ENCODE measurements at places on chromosomes 3 and 15.

DNA sequence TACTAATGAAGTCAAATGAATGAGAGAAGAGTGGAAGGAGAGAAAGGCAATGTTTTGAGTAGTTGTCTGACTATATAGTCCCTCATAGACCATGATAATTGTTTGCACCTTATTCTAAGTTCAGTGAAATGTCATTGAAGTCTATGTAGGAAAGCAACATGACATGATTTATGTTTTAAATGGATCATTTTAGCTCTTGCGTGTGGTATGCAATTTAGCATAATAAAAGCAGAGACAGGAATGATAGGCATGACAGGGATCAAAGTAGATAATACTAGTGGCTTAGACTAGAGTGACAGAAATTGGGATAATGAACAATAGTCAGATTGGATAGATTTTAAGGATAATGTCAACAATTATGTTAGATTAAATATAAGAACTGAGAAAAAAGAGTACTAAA, 132.5 kb downstream of the PYDC2 start:
- DNase-seq: no peak

DNA sequence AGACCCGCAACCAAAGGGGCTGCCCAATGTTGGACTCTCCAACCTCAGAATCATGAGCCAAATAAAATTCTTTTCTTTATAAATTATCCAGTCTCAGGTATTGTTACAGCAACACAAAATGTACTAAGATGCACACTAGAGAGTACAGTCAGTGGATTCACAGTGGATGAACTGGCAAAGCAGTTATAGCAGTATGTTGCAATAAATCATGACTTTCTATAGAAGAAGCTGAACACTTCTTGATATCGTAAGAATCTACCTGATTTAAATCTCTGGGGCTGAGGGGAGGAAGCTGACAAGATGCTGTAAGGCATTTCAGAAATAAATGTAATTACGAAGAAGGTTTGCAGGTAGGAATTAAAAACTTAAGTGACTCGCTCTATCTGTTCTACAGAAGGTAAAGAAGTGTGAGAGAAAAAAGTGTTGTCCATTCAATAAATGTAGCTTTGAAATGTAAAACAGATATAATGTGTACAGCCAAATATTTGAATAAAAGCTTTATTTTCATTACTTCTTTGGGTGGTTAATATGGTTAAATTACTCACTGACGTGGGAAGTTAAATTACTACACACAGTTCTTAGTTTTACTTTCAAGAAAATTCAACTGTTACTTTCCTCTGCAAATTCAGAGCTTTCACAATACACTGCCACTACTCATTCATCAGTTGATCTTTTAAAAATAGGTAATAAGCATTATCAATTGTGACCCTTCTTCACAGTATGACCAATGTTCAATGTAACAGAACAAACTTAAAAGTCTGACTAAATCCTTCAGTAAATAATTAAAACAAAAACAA, 439.1 kb downstream of the SHQ1 start:
- no peak for DNase-seq

DNA sequence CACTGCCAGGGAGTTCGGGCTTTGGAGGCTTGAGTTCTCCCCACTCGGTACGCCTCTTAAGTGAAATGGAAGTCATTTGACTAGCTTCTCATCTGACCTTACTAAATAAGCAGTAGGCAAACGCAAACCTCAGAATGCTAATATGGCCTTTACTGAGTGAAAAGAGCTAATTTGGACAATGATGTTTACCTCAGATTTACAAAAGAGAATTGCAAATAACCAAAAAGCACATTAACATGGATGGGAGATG, 1.6 kb upstream of the RNU6-1 start:
- no peak for DNase-seq

GRCh38 chr15:60353245-60353920, 44.4 kb downstream of the ANXA2 start:
- no peak for DNase-seq

DNA sequence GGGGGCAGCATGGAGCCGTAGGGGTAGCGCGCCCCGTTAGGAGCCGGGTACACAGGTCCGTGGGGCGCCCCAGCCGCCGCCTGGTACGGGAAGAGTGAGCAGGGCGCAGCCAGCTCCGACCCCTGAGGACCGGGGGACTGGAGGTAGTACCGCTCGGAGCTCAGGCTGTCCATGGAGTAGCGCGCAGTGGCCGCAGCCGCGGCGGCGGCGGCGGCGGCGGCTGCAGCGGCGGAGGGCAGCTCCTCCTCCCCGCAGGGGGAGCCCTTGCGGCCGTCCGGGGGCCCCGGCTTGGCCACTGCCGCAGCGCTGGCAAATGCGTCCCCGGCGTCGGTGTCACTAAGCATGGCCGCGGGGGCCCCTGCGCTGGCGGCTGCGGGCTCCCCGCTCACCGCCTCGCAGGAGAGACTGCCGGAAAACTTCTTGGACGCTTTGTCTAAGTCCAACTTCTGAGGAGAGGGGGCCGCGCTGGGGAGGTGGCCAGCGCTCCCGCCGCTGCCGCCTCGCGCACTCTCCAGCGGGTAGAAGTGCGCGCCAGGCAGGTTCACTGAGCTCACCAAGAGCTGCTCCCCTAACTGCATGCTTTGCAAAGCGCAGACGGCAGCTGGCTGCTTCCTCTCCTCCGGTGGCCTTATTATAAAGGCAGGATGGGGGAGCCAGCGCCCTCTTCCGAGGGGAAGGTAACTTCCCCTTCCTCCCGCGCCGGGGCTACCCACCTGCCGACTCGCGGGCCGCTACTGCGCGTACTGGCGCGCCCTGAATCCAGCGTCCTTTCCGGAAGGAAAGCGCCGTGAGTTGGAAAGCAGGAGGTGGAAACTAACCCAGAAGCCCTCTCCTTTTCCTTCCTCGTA, at the start of gene EOMES:
TSS of gene EOMES (minus strand) at position 607 of the 848 bp plus-strand sequence. CDS start at position 578, 29 bp downstream.
- DNase-seq: no peak

DNA sequence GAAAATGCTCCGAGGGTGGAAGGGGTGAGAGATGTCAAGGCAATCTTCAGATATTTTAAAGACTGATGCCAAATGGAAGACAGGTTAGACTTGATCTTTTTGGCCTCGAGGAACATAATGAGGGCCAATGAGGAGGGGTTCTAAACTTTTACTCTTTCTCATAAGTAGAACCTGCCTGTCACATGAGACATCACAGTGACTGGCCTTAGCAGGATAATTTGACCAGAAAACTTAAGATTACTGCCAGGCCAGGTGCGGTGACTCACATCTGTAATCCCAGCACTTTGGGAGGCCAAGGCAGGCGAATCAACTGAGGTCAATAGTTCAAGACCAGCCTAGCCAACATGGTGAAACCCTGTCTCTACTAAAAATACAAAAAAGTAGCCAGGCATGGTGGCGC, 12.2 kb downstream of the TM4SF4 start:
- no peak for DNase-seq

DNA sequence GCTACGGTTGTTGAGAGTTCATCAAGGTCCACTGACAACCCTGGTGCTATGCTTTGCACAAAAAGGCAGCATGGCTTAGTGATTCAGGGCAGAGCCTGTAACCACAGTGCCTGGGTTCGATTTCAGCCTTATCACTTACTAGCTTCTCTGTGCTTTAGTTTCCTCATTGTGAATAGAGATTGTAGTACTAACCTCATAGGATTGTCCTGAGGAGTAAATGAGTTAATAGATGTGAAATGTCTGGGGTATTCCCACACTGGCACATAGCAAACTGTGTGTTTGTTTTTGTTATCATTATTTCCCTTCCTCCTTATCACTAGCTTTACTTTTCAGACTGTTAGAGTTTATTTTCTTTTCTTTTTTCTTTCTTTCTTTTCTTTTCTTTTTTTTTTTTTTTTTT, 16.3 kb downstream of the CRTAP start:
- DNase-seq: no peak

GRCh38 chr15:43648649-43649429, at the start of gene CATSPER2:
Gene CATSPER2, minus strand, starts transcription at chr15:43648844. Its CDS starts 783 bp downstream, at chr15:43648061.
- DNase-seq: no peak

DNA sequence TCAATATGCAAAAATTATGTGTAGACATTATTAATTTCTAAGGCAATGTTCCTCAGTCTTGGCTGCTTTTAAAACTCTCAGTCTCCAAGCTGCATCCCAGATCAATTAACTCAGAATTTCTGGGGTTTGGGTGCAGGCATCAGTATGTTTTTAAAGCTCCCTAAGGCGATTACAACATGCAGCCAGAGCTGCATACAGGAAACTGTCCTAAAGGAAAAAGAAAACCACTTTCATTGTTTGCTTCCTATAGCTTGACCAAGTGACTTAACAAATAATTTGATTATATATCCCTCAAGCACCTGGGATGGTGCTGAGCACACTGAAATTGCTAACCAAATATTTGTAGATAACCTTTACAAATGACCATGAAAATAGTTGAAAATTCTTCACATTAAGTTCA, 194.7 kb downstream of the DTWD1 start:
- DNase-seq: no peak

GRCh38 chr15:65923264-65923663, 54.0 kb downstream of the RAB11A start:
- no peak for DNase-seq

DNA sequence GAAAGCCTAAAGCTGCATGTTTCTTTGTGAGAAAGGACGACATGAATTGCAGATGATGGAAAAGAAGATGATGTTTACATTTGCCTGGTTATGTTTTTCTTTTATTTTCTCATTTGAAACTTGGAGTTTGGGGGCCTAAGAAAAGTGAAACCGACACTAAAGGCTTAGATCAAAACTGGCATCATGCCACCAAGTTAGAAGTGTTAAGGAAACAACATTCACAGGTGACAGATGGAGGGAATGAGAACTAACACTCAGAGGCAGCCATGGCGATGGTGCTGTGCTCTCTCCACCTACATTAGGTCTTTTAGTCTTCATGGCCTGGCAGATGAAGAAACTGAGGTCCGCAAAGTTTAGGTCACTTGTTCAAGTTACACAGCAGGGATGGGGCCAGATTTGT, 923.6 kb downstream of the TUSC7 start:
- DNase-seq: no peak

DNA sequence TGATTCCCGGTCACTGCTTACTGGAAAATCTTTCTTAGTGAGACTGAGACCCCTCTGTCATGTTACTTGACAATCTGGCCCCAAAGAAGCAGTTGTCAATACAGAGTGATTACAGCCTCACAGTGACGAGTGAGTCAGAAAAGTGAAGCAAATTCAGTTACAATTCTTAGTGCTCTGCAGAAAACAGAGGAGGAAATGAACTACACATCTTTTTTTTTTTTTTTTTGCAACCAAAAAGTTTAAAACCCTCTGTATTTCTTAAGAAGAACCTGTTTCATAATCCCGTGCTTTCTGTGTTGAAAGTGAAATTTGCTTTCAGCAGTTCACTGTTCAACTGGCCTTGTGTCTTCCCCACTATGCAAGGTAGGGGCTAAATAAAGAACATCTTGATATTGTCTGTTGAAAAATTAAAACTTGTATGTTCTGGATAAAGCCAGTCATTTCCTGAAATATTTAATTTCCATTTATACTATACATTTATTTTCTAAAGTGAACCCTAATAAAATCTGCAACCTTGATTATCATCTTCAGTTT, 1.9 kb downstream of the AQP9 start:
- no peak for DNase-seq

DNA sequence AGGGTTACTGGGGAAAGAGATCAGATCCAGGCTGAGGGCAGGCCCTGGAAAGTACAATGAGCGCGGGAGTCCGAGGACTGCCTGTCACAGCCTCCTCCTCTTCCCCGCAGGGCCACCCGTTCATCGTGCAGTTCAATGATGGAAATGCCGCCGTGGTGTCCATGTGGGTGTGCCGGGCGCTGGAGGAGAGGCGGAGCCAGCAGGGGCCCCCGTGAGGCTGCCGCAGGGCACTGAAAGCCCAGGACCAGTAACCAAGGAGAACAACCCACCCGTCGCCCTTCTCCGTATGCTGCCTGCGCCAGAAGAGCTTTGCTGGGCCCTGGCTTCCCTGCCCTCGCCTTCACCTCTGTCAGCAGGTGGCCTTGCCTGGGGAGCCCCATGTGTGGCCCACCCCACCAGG, 18.8 kb upstream of the SKOR1 start:
- no peak for DNase-seq

- no peak for DNase-seq
Measured at GRCh38 chr15:60154764-60155325, 150.7 kb downstream of the FOXB1 start.

DNA sequence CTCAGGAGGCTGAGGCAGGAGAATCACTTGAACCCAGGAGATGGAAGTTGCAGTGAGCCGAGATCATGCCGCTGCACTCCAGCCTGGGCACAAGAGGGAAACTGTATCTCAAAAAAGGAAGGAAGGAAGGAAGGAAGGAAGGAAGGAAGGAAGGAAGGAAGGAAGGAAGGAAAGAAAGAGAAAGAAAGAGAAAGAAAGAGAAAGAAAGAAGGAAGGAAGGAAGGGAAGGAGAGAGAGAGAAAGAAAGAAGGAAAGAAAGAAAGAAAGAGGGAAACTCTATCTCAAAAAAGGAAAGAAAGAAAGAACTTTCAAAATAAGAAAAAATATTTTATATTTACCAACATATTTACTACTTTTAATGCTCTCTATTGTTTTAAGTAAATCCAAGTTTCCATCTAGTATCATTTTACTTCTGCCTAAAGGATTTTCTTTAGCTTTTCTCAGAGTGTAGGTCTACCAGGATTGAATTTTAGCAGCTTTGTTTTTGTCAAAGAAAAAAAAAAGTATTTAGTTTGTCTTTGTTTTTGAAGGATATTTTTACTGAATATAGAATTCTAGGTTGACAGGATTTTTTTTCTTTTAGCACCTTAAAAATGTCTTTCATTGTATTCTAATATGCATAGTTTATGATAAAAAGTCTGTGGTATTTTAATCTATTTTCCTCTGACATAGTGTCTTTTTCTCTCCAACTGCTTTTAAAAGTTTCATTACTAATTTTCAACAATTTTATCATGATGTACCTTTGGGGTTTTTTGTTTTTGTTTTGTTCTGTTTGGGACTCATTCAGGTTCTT, 47.2 kb upstream of the CORO2B start:
- DNase-seq: no peak

DNA sequence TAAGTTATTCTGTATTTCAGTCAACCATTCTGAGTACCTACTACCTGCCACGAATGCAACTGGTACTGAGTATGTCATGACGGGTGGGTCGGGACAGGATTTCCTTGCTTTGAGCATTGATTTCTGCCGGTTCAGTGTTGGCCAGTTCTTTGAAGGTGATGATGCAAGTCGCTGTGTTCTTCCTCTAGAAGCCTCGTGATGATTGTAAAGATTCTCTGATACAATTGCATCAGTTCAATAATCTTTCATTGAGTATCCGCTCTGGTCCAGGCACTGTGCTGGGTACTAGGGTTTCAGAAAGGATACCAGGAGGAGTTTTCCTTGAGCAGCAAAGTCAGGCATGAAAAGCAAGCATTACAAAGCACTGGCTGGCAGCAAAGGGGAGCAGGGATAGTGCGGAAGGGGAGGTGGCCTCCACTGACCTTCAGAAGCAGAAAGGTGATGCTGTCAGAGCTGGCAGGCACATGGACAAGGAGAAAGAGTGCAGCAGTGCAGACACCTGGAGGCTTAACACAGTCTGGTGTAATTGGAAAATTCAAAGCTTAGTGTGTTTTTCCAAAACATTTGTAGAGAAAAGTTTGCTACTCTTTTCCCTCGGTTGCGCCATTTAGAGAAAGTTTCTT, 100.1 kb downstream of the RPL39L start:
- no peak for DNase-seq
